SJCRH30 (cell line): ENCODE measurements at places on chromosomes 5 and 9.
A peak's percentile ranks its signal among the peaks of the same experiment; 100 is the strongest.

GRCh38 chr9:16611001-16611400 is 259.5 kb downstream of the BNC2 start:
- H3K27ac ChIP-seq, result no peak overlapping the region
- no peaks in the 10 kb centered on the region for H3K27me3 ChIP-seq
- peaks cover 17% of the 10 kb centered on the region for H3K4me1 ChIP-seq
- H3K36me3 ChIP-seq, result no peaks in the 10 kb centered on the region
- no peak for DNase-seq

- H3K4me1 ChIP-seq, result peaks cover 43% of the 10 kb centered on the region
- no peaks in the 10 kb centered on the region for H3K27me3 ChIP-seq
- H3K27ac ChIP-seq, result peak overlapping the region; percentile 22; the same call in 1 of the 2 replicates
- H3K4me3 ChIP-seq, result no peak overlapping the region
Measured at GRCh38 chr9:89593727-89594427, 10.9 kb upstream of the GADD45G start.

DNA sequence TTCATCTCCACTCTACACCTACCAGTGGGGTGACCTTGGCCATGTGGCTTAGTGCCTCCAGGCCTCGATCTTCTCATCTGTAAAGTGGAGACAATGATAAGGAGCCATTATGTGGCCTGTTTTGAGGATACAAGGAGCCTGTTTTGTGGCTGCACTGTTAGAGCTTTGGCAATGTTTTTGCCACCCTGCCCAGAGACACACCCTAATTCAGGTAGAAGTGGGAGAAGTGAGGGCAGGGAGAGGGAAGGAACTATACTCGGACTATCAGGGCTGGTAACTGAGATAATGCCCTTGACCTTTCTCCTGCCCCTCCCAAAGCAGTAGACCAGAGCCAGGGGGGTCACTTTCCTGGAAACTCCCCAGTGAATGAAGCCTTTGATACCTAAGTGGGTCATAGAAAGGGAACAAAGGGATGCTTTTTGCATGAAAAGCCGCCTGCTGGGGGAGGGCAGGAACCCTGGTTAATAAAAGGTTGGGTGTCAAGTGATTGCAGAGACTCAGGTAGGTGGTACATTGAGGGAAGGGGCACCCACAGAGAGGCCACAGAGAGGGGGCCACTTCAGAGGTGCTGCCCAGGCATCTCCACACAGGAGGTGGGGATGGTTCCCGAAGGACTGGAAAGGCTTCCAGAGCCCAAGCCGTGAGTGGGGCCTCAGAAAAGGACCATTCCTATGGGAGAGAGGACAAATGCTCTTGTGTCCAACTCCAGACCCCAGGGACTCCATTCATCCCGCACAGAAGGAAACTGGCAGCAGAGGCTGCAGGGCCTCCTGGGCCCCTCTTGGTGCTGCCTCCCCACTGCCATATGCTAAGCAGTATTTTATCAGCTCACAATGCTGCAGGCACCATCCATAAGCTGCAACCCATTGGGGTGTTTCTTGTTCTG is 42.3 kb upstream of the VDAC1 start:
- DNase-seq, result no peak
- no peaks in the 10 kb centered on the region for H3K27me3 ChIP-seq
- H3K4me3 ChIP-seq, result no peak overlapping the region
- H3K36me3 ChIP-seq, result no peaks in the 10 kb centered on the region
- H3K27ac ChIP-seq, result no peak overlapping the region

DNA sequence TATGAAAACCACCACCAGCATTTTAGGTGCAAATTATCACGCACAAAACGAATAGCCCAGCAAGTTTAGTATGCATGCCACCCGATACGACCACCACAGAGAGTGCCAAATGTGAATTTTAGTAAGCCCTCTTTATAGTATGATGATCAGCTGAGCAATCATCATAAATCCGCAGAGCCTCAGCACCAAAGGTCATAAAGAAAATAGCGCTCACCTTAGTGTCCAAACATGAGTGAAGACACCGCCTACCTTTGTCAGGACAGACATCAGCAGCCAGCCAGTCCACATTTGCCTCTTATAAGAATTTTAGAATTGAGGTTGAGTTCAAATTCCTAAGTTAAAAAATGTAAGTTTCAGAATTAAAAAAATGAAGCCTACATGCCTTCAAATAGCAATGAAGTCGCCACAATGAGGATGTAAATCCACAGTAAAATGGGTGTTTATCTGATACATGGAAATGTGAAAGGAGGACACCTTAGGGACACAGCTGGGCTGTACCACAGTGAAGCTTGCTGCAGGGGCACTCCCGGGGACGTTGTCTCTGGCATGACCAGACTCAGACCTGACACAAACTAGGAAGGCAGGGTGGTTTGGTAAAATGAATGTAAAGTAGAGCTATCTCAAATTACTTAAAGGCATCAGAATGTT is 149.0 kb downstream of the AUH start:
- H3K27me3 ChIP-seq, result no peaks in the 10 kb centered on the region
- no peaks in the 10 kb centered on the region for H3K4me1 ChIP-seq
- H3K27ac ChIP-seq, result no peak overlapping the region
- H3K4me3 ChIP-seq, result no peak overlapping the region
- H3K36me3 ChIP-seq, result no peaks in the 10 kb centered on the region
- DNase-seq, result no peak

DNA sequence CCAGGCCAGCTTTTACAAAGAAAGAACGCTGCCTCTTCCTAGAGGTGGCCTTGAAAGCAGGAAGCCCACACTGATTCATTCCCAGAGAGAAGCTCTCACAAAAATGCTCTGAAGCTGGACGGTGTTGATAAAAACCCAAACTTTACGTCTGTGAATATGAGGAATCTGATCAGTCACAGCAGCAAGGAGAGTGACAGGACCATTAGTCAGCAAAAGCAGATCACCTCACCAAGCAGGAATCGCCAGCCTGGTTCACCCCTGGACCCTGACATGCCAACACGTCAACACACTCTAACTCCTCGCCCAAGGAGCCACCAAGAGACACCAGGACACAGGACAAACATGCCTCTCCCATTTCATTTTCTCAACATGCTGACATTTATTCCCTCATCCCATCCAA is 70.6 kb upstream of the ZNF622 start:
- H3K4me3 ChIP-seq, result no peak overlapping the region
- H3K36me3 ChIP-seq, result no peaks in the 10 kb centered on the region
- DNase-seq, result no peak
- H3K27me3 ChIP-seq, result no peaks in the 10 kb centered on the region

DNA sequence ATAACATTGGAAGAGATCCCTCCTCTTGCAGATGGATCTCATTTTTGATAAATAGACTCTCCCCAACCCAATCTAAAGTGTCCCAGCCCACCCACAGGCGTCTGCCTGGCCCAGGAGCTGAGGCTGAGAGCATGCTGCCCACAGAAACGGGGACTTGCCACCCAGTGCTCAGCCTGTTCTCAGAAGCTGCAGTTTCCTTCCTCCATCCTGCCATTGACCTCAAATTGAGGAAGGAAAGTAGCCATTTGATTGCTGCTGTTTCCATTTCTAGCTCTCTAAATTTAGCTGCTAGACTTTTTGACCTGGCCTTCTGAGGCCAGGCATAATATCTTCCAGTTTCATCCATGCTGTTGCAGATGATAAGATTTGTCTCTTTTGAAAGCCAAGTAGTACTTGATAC is 31.1 kb upstream of the FRMD3 start:
- no peak for DNase-seq
- no peaks in the 10 kb centered on the region for H3K36me3 ChIP-seq
- H3K4me1 ChIP-seq, result no peaks in the 10 kb centered on the region
- no peak overlapping the region for H3K4me3 ChIP-seq
- H3K27ac ChIP-seq, result no peak overlapping the region

- H3K4me3 ChIP-seq, result no peak overlapping the region
- no peaks in the 10 kb centered on the region for H3K36me3 ChIP-seq
- no peaks in the 10 kb centered on the region for H3K27me3 ChIP-seq
- DNase-seq, result peak; percentile 36
- peak overlapping the region; percentile 21 for H3K27ac ChIP-seq
Measured at GRCh38 chr9:76894198-76894597, 11.7 kb downstream of the PRUNE2 start.

DNA sequence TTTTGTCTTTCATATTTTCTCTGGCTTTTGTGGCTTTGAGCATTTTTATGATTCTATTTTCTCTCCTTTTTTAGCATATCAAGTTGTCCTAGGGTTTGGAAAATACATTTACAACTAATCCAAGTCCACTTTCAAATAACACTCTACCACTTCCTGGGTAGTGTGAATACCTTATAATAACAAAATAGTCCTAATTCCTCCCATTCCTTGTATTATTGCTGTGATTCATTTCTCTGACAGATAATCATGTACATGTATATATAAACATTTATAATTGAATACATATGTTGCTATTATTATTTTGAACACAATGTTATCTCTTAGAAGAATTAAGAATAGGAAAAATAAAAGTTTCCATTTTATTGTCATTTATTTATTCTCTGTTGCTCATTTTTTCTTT is 14.9 kb upstream of the ADAM19 start:
- no peaks in the 10 kb centered on the region for H3K27me3 ChIP-seq
- peaks cover 35% of the 10 kb centered on the region for H3K4me1 ChIP-seq
- no peak for DNase-seq
- H3K36me3 ChIP-seq, result no peaks in the 10 kb centered on the region
- no peak overlapping the region for H3K27ac ChIP-seq
- H3K4me3 ChIP-seq, result no peak overlapping the region

GRCh38 chr5:167952278-167952995 is 339.0 kb upstream of the WWC1 start:
- H3K4me1 ChIP-seq, result peaks cover 24% of the 10 kb centered on the region
- H3K36me3 ChIP-seq, result no peaks in the 10 kb centered on the region

DNA sequence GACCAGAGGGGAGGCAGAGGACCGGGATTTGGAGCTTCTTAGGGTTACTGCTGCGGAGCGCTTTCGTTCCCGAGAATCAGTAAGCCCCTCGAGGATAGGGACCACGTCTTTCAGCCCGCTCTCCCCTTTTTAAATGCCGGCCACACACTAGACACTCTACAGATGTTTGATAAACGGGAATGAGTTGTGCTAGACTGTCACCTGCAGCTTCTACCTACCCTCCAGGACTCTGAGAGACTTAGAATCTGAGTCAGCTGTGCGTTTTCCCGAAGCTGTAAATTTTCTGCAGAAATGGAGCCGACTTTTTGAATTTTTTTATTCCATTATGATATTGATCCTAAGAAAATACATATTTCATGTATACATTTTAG is 670 bp downstream of the CCDC171 start:
- H3K4me1 ChIP-seq, result no peaks in the 10 kb centered on the region
- H3K27ac ChIP-seq, result peak overlapping the region; percentile 58; the same call in 1 of the 2 replicates
- no peak for DNase-seq
- no peaks in the 10 kb centered on the region for H3K36me3 ChIP-seq

DNA sequence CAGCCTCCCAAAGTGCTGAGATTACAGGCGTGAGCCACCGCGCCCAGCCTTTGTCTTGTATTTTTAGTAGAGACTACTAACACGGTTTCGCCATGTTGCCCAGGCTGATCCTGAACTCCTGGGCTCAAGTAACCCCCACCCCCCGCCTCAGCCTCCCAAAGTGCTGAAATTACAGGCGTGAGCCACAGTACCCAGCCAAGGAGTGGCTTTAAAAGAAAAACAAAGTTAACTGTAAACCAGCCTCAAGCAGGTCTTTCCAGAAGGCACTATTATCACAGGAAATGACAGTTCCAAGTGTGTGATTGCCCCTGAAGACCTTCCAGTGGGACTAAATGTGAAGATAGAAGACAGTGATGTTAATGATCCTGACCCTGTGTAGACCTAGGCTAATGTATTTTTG is 31.1 kb downstream of the SIL1 start:
- no peaks in the 10 kb centered on the region for H3K36me3 ChIP-seq
- H3K27ac ChIP-seq, result no peak overlapping the region
- no peaks in the 10 kb centered on the region for H3K4me1 ChIP-seq
- no peak for DNase-seq
- H3K27me3 ChIP-seq, result no peaks in the 10 kb centered on the region

GRCh38 chr5:178152491-178153444 is 917 bp downstream of the NHP2 start:
- DNase-seq, result no peak
- H3K27ac ChIP-seq, result peak overlapping the region; percentile 43
- H3K4me3 ChIP-seq, result peak overlapping the region; percentile 77
- no peaks in the 10 kb centered on the region for H3K4me1 ChIP-seq
- peaks cover 42% of the 10 kb centered on the region for H3K36me3 ChIP-seq
- no peaks in the 10 kb centered on the region for H3K27me3 ChIP-seq

DNA sequence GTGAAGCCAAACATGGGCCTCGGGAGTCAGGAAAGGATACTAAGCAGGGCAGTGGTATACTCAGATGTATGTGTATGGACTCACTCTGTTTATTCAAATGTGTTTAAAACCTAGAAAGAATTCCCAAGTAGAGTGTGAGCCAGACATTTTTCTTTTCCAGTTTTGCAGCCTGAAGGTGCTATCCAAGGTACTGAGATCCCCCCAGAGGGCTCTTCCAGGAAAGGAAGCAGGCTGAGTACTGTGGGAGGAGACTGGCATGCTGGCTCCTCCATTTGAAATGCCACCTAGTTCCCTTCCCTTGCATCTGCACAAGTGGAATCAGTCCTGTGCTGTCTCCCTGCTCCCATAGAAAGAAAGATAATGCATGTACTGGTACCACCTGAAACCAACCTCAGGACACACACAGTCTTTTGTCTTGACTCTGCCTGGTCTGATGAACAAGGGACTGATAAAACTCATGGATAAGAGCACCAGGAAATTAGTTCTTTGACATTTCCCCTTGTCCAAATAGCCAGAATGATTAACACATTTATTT is 85.9 kb downstream of the HRH2 start:
- no peak overlapping the region for H3K4me3 ChIP-seq
- no peak overlapping the region for H3K27ac ChIP-seq
- peak; percentile 30 for DNase-seq
- peaks cover 3% of the 10 kb centered on the region; the same call in 1 of the 2 replicates for H3K27me3 ChIP-seq
- no peaks in the 10 kb centered on the region for H3K36me3 ChIP-seq

GRCh38 chr5:68652534-68652965 is 437.0 kb downstream of the PIK3R1 start:
- DNase-seq, result no peak
- no peaks in the 10 kb centered on the region for H3K4me1 ChIP-seq
- no peak overlapping the region for H3K4me3 ChIP-seq
- no peaks in the 10 kb centered on the region for H3K36me3 ChIP-seq

DNA sequence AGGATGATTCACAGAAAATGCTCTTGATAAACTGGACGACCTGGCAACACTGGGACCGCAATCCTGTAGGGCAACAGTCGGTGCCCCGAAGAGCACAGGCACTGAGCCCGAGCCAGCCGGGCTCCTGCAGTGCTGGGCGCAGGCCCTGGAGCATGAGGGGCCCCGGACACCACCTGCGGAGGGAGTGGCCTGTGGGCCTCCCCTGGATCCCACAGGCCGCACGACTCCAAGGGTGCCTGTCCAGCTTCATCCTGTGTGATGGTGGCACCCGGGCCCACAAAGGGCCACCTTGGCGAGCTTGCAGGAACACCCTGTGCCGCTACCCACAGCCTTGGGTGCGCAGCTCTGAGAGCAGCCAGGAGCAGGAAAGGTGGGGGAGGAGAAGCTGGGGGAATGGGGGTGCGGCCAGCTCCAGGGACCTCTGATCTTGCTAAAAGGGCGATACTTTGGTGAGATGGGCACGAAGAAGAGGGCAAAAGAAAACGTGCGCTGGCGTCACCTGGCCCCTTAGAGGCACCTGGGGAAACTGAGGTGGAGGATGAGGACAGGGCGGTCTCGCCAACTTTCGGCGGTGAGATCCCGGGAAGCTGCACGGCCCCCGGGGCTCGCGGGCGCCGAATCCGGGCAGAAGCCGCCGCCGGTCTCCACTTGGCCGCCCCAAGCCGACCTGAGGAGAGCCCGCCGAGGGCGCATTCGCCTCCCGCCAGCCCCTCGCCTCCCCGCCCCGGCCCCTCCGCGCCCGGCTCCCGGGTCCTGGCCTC is 722 bp downstream of the TBC1D9B start:
- peak; percentile 30 for DNase-seq
- no peaks in the 10 kb centered on the region for H3K27me3 ChIP-seq
- no peaks in the 10 kb centered on the region; the same call in 1 of the 2 replicates for H3K36me3 ChIP-seq
- no peak overlapping the region for H3K27ac ChIP-seq
